ENCODE measurements at places on chromosomes 7 and 10. TPM values are rescaled to one million over a fixed set of nuclear protein-coding genes. Genes with fewer than 3 reads are reported as not detected.

The CARD11 gene
- 82.5 TPM for total RNA-seq

The COL1A2 gene
- 0.21 TPM for total RNA-seq

The PHKG1 gene
- total RNA-seq: 1.3 TPM

The HOXA7 gene
- total RNA-seq: not detected

The SFTPA2 gene
- not detected for total RNA-seq

The C10orf71 gene
- not detected for total RNA-seq

The SFMBT2 gene
- 22.6 TPM for total RNA-seq

The NOBOX gene
- not detected for total RNA-seq

The TET1 gene
- 0.50 TPM for total RNA-seq

The STEAP4 gene
- not detected for total RNA-seq

The APBB1IP gene
- 55.0 TPM for total RNA-seq

The ACTR3C gene
- total RNA-seq: 4.7 TPM

The NKX1-2 gene
- total RNA-seq: not detected

The HMX3 gene
- total RNA-seq: 0.25 TPM

The ADIRF gene
- not detected for total RNA-seq

The ACHE gene
- 0.23 TPM for total RNA-seq

The H2BK1 gene
- total RNA-seq: not detected

The SLC13A1 gene
- total RNA-seq: not detected

The OSBPL3 gene
- 74.0 TPM for total RNA-seq

The ATP6V0A4 gene
- not detected for total RNA-seq

The SNX10 gene
- total RNA-seq: 46.9 TPM

The SPACDR gene
- 1.4 TPM for total RNA-seq

The A1CF gene
- total RNA-seq: not detected

The LIPJ gene
- total RNA-seq: not detected

The VPS26A gene
- total RNA-seq: 41.5 TPM

The PRF1 gene
- 149 TPM for total RNA-seq

Measured in activated CD8-positive, alpha-beta memory T cell treated with anti-CD3 and anti-CD28 coated beads for 36 hours (primary cell).